ENCODE measurements at places on chromosomes 6 and 20. TPM values are rescaled to one million over a fixed set of nuclear protein-coding genes. Genes with fewer than 3 reads are reported as not detected.
A peak's percentile ranks its signal among the peaks of the same experiment; 100 is the strongest.

DNA sequence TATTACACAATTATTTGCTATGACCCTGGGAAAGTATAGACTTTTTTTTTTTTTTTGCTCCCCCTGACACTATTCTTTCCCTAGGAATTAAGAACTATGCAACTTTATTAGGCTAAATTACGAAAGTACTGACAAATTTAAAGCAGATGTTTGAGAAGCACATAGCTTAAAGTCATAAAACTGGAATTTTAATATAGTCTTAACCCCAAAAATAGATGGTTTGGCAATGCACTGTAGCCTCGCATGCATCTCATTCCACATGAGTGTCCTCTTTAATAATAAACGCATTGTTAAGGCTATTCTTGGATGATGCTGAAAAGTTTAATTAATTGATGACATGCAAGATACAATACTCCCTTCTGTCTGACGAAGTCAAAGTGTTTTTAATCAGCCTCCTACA, 49.3 kb downstream of the TBC1D7 start:
- H3K4me3 ChIP-seq: no peak overlapping the region
- peaks cover 14% of the 10 kb centered on the region for H3K4me1 ChIP-seq
- H3K27ac ChIP-seq: no peak overlapping the region
- peaks cover 3% of the 10 kb centered on the region for H3K36me3 ChIP-seq
- H3K27me3 ChIP-seq: no peaks in the 10 kb centered on the region

DNA sequence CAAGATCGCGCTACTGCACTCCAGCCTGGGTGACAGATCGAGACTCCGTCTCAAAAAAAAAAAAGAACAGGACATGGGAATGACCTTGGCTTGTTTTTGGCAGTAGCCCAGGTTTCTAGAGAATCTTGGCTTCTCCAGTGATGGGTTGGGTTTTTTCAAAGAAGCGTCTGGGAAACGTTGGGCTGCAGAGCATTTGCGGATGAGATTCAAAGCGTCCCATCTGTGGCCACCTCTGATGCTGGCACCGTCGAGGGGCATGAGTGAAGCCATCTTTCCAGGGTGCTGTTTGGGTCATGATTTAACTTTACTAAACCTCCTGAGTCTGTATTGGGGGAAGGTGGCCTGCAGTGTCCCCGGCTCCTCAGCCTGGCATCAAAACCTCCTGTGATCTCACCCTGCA, 43.2 kb upstream of the SRF start:
- no peaks in the 10 kb centered on the region for H3K27me3 ChIP-seq
- no peaks in the 10 kb centered on the region for H3K36me3 ChIP-seq
- DNase-seq: no peak
- peaks cover 12% of the 10 kb centered on the region for H3K4me1 ChIP-seq

DNA sequence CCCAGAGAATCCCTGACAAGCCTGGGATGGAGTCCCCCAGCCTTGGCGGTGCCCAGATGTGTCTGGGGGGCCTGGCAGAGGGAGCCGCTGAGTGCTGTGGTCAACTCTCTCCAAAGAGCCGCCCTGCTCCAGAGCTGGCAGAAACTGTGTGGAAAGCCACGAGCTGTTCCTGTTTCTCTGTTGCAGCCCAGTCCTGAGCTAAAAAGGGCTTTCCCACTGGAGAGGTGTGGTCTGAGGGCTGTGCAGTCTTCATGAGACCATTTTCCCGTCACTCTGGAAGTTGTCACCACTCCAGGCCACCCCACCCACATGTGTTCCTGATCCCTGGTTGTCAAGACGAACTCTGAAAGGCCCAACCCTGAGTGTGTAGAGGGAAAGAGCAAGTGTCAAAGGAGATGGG, 99.7 kb upstream of the KCNK16 start:
- H3K36me3 ChIP-seq: no peaks in the 10 kb centered on the region
- H3K27me3 ChIP-seq: no peaks in the 10 kb centered on the region
- H3K27ac ChIP-seq: no peak overlapping the region

The GRM1 gene
- total RNA-seq: 0.63 TPM

DNA sequence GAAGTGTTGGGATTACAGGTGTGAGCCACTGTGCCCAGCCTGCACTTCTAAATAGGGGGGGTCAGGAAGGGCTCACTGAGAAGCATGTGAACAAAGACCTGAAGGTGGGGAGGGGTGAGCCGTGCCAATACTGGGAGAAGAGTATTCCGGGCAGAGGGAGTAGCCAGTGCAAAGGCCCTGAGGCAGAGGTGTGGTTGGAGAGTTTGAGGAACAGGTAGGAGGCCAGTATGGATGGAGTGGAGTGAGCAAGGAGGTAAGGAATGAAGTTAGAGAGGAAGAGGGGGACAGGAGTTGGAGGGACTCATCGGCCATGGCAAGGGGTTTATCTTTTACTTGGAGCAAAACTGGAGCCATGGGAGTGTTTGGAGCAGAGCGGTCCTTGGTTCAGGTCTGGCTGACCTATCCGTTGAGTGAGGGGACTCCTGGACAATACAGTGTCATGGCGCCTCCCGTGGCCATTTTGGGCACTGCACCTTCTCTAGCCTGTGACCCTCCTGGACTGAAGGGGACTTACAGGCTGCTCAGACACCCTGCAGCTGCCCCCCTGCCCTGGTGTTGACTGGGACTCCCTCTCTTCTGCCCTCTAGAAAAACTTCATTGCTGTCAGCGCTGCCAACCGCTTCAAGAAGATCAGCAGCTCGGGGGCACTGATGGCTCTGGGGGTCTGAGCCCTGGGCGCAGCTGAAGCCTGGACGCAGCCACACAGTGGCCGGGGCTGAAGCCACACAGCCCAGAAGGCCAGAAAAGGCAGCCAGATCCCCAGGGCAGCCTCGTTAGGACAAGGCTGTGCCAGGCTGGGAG, 12.1 kb downstream of the FOXS1 start:
- H3K27me3 ChIP-seq: no peaks in the 10 kb centered on the region
- H3K4me1 ChIP-seq: peaks cover 37% of the 10 kb centered on the region
- no peaks in the 10 kb centered on the region for H3K36me3 ChIP-seq
- peak; percentile 100 for DNase-seq
- H3K4me3 ChIP-seq: peak overlapping the region; percentile 33
- peak overlapping the region; percentile 93 for H3K27ac ChIP-seq

The TCF21 gene
- total RNA-seq: not detected

DNA sequence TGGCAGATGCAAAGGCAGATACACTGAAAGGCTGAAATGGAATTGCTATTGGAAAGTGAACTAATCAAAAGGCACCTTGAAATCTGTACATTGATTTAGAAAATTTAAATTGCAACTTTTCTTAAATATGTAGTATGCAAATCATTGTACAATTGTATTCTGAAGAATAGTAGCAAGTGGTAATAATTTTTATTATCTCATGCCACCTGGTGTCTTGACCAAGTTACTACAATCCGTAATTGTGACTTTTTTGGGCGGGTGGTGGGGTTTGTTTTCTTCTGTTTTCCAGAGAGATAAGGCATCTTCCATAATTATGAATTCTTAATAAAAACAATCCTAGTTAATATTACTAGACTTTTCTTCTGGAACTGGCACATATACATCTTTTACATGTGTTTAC, 12.5 kb upstream of the BCKDHB start:
- no peak for DNase-seq
- no peak overlapping the region for H3K27ac ChIP-seq
- H3K27me3 ChIP-seq: no peaks in the 10 kb centered on the region
- no peaks in the 10 kb centered on the region for H3K4me1 ChIP-seq

GRCh38 chr6:165092881-165093595, 216.4 kb downstream of the C6orf118 start:
- peaks cover 18% of the 10 kb centered on the region for H3K36me3 ChIP-seq
- no peak overlapping the region for H3K27ac ChIP-seq
- H3K27me3 ChIP-seq: no peaks in the 10 kb centered on the region
- peaks cover 11% of the 10 kb centered on the region for H3K4me1 ChIP-seq

The FAM83B gene
- total RNA-seq: not detected

The PFDN4 gene
- 32.0 TPM for total RNA-seq

The OTOR gene
- total RNA-seq: not detected

DNA sequence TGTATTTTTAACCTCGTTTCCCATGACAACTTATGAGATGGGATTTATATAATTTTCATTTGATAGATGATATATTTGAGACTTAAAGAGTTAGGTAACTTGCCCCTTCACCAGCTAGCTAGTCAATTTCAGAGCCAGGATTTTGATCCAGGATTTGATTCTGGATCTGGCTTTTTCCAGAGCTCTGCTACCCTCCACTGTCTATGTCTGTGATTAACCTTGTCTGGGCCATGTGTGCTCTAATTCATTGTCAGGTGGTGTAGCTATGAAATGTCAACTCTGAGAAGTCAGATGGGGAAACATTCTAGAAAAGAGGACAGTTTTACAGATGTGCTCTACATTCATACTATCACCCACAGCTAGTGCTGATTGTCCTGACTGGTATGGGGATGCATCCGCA, 42.5 kb upstream of the MLIP start:
- H3K36me3 ChIP-seq: no peaks in the 10 kb centered on the region
- no peak for DNase-seq
- no peak overlapping the region for H3K4me3 ChIP-seq
- H3K27me3 ChIP-seq: no peaks in the 10 kb centered on the region
- H3K27ac ChIP-seq: no peak overlapping the region
- no peaks in the 10 kb centered on the region for H3K4me1 ChIP-seq

The DSP gene
- 9.4 TPM for total RNA-seq
